HT1080 (cell line): ENCODE measurements at places on chromosomes 12 and 14. TPM values are rescaled to one million over a fixed set of nuclear protein-coding genes. Genes with fewer than 3 reads are reported as not detected.

ANO2 gene
- total RNA-seq = 1.0 and 1.4 TPM in 2 replicates

DNA sequence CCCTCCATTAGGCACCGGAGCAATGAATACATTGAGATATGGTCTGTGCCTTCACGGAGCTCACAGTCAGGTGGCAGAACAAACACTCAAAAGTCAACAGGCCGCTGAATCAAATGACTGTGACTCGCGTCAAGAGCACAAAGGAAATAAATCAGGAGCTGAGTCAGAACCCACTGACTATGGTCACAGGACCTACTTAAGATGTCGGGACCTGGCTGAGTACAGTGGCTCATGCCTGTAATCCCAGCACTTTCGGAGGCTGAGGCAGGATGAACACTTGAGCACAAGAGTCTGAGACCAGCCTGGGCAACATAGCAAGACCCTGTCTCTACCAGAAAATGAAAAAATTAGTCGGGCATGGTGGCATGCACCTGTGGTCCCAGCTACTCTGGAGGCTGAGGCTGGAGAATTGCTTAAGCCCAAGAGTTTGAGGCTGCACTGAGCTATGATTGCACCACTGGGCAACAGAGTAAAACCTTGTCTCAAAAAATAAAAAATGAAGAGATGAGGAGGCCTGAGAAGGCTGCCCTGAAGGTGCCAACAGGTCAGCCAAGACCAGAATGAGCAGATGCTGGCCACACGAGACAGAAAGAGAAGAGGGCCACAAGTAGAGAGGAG, 19.9 kb downstream of the TMEM233 start:
- peak; percentile 17 for DNase-seq

CRACR2A gene
- total RNA-seq = 29.8 and 33.3 TPM in 2 replicates

DNA sequence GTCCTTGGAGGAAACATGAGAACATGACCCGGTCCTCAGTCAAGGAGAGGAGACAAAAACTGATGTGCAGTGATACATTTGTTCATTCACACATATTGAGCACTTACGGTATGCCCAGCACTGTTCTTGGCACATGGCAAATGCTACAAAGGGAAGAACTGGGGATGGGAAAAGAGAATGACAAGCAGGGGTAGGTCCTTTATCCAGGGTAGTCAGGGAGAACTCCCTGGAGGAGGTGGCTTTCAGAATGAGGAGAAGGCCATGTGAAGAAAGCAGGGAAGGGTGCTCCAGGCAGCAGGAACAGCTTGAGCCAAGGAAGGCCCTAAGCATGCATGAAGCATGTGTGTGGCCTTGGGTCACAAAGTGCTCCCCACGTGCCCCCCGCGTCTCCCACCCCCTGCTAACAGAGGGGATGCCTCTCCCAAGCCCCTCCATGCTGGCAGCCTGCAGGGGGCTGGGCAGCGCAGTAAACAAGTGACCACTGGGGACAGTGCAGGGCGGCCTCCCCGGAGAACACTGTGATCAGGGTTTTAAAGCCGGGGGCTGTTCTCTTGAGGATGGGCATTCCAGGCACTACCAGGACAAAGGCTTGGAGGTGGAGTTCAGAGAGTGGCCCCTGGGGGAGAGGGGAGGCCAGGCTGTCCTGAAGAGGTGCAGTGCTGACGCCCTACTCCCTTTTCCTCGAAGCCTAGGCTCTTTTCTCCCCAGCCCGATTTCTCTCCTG, 71.0 kb downstream of the PHETA1 start:
- no peak for DNase-seq

CD69 gene
- total RNA-seq = 0.16 TPM in 1 of 2 replicates, not detected in the other

DNA sequence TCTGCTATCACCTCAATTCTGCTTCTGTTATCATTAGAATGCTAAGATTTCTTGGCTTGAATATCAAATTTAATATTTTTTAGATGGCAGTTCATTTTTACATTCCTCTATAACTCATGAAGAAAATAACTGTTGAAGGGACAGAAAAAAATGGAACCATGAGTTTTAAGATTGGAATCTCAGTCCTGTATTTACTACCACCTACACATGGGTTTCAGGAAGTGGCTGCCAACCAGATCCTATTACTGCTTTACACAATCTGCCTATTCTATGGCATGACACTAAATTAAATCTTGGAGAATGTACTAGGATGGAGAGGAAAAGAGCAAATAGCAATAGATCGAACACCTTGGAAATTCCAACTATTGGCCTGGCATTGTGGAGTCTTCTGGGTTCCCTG, 140.8 kb downstream of the DUSP6 start:
- peak; percentile 36 for DNase-seq

HSPA2 gene
- 3.0 and 3.6 TPM in 2 replicates for total RNA-seq

GRCh38 chr14:105316968-105317510, 2.5 kb downstream of the PACS2 start:
- DNase-seq = no peak

SYNDIG1L gene
- not detected in 2 replicates for total RNA-seq

- no peak for DNase-seq
These were observed 11.2 kb downstream of the LGMN start for GRCh38 chr14:92737206-92737605.

- no peak for DNase-seq
These were observed 159.5 kb downstream of the METTL25 start for GRCh38 chr12:82517808-82518207.

DNA sequence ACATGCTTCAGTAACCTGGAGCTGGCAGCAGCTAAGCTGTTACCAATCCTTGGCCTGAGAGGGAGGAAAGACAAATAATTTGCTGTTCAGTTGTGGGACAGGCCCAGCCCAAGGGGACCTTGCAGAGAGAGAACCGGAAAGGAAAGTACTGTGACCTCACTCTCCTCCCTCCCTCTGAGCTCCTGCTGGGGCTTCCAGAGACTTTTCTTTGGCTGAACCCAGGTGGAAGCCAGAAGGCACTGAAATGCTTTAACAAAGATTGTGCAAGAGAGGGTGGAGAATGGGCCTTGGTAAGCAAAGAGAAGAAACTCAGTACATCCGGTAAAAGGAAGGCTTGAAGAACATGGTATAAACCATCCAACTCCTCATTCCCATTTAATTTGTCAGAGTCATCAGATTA, 457.1 kb downstream of the GLT1D1 start:
- peak; percentile 43 for DNase-seq
